ENCODE measurements at places on chromosomes 5 and 9. TPM values are rescaled to one million over a fixed set of nuclear protein-coding genes. Genes with fewer than 3 reads are reported as not detected.

DNA sequence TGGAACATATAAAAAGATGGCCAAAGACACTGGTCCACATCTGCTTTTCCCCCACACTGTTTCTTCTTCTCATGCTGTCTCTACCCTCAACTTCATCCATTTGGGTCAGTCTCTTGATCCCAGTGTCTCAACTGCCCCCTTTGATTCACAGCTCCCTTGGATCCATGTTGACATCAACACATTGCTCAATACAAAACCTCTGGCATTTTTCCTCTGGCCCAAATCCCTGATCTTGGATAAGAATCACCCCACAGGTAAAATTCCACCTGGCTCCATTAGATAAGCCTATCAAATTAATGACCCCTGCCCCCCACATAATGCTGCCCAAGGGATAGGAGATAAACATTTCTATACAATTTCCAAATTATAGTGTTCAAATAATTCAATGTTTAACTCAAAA is 229.8 kb downstream of the TLE1 start:
- no peak for DNase-seq

- DNase-seq = no peak
These were observed 37.3 kb upstream of the CTSV start for GRCh38 chr9:97076238-97076637.

- peak; percentile 79 for DNase-seq
These were observed 2.9 kb upstream of the FOXD1 start for GRCh38 chr5:73451224-73452130.

DNA sequence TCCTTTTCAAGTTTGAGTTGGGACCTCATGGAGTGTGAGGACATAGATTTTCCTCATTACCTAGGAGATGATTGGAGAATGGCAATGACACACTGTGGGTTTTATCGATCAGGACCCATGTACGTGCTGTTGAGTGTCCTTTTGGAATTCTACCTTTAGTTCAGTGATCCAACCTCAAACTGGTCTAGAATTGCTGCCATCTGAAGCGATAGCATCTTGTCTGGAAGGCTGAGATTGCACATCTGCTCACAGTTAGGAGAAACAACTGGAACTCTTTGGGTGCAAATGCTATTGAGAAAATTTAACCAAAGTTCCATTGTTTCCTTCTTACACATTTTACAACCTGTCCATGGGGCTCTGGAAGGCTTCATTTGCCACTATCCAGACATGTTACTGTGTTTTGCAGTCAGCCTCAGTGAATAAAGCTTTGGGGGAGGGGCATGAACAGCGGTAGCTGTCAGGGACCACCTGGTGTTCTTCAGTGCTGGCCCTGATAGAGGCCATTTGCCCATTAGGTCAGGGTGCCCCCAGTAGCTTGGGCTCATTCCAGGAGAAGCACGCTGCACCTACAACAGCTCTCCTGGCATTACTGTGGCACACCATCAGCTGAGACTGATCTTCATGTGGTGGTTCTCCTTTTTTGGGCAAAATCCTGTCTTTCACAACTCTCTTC is 123.1 kb downstream of the PDE8B start:
- no peak for DNase-seq

DNA sequence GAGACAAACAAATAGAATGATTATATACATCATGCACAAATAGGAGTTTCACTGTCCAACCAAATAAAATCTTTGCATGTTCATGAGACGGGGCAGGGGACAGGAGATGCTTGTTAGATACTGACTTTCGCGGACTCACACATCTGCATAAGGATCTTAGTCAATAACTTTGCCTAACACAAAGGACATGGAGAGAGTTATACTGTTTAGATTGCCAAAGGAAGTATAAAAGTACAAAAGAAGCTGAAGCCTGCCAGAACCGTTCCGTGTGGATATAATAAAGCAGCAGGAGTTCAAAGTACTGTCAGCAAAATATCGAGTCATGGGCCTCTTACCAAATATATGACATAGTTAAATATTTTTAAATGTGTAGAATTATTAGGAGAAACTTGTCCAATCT is 1148.4 kb downstream of the EFNA5 start:
- DNase-seq = no peak

DNA sequence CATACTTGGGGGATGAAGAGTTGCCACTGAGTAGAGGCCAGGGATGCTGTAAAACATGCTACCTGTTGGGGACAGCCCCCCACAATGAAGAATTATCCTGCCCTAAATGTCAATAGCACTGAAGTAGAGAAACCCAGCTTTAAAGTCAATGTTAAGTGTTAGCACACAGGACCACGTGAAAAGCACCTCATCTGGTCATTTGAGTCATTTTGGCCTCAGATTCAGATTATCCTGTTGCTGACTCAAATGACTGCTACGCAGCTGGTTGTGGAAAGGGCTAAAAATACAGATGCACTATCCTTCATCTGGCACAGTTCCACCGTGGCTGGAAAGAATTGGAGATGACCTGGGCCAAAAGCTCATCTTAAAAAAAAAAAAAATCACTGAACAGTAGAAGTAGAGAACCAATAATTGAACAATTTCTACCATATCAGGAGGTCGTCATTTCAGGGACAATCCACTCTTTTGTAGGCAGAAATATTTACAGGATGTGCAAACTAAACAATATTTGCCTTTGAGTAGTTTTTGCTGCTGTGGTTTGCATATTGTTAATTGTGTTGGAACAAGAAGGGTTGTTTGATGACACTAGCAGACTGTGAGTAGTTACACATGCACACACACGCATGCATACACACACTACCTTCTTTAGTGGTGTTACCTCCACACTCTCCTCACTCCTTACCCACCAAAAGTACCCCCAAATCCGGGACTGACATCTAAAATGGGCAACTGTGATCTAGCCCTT is 195.3 kb upstream of the KLF9 start:
- no peak for DNase-seq

- DNase-seq = no peak
These were observed 17.2 kb upstream of the NFIB start for GRCh38 chr9:14331120-14331519.

GRCh38 chr9:21836437-21837161 is 34.2 kb downstream of the MTAP start:
- DNase-seq = no peak

DNA sequence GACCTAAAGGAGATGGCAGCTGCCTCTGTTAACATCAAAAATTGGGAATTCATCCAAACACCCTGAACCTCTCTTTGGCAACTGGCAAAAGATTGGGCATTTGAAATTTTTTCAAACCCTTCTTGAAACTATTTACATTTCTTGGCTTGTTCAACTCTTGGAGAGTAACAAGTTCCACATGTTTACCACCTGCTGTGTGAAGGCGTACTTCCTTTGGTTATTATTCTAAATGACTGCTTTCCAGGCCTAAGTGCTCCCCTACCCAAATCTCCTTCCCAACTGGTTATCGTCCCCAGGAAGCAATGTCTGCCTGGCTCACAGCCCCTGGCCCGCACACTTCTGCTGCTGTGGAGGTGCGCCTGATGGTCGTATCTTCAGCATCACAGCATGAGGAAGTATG is 422.7 kb downstream of the DMAC1 start:
- no peak for DNase-seq

- no peak for DNase-seq
These were observed 214.8 kb downstream of the AOPEP start for GRCh38 chr9:94941211-94941875.

DNA sequence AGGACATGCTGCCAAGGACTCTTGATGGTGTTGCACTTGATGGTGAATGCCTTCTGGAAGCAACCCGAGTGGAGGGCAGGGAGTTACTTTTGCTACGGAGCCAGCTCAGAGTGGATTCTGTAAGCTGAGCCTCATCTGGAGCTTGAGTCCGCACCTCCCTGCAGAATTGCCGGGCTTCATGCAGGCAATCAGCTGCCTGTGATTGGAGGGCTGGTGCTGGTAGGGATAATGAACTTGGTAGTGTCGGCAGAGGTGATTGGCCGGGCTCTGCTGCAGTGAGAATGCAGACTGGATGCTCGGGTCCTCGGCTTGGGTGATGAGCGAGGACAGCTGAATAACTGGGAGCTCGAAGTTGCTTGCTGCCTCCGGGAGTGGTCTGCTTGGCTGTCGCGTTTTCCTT is 23.1 kb downstream of the SLC25A25 start:
- peak; percentile 75 for DNase-seq

DNA sequence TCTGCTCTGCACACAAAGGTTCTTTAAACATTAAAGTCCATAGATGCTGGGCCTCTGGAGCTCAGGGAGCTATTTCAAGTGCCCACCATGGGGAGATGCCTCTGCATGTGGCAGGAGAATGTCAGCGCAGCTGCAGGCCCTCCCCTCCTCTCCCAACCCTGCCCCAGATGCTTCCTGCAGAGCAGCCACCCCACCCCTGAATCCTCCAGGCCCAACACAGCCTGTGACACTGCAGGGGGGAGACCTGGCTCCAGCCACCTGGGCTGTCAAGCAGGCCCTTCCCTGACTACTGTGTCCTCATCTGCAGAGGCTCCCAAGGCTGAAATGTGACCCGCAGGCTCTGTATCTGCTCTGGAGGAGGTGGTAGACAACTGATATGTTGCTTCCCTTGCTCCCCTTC is 213.9 kb downstream of the GABBR2 start:
- DNase-seq = no peak

- DNase-seq = no peak
These were observed 315.6 kb downstream of the PRR16 start for GRCh38 chr5:120779674-120780073.

GRCh38 chr5:77312413-77312812 is 101.9 kb downstream of the PDE8B start:
- no peak for DNase-seq

GRCh38 chr5:126732716-126733115 is 44.2 kb upstream of the LMNB1 start:
- no peak for DNase-seq

- no peak for DNase-seq
These were observed 18.4 kb upstream of the FOXI1 start for GRCh38 chr5:170087168-170087817.

GRCh38 chr5:24855485-24855884 is 210.7 kb upstream of the CDH10 start:
- no peak for DNase-seq

DNA sequence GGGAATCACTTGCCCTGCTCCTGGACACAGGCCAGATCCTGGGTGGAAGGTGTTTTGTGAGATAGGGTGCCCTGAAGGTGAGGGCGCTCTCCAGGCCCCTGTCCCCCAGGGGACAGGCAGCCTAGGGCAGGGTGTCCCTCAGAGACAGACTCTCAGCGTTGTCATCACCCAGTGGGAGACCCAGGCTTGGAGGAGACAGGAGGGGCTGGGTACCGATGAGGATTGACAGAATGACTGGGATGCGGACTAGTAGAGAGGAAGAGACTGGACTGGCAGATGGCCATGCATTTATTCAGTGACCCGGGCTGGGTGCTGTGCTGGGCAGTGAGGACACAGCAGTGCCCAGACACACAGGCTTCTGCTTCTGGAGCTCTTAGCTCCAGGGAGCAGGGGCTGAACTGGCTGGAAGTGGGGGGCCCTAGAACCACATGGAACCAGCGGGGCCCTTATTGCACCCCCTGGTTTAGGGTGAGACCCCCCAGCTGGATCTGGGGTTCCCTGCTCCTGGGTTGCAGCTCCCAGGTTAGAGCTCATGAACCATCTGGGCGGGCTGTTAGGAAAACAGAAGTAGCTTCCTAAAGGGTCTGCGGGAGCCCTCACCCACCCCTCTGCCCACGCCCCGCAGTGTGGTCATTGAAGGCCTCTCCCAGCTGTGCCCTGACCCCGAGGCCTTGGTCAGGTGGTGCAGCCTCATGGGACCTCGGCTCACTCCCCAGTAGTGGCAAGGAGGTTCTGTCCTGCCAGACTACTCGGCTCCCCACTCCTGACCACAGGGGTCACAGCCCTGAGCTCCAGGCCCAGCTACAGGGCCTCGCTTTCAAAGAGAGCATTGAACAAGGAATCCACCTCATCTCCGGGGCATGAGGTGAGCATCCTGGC is 116.7 kb upstream of the LMX1B start:
- DNase-seq = no peak

DNA sequence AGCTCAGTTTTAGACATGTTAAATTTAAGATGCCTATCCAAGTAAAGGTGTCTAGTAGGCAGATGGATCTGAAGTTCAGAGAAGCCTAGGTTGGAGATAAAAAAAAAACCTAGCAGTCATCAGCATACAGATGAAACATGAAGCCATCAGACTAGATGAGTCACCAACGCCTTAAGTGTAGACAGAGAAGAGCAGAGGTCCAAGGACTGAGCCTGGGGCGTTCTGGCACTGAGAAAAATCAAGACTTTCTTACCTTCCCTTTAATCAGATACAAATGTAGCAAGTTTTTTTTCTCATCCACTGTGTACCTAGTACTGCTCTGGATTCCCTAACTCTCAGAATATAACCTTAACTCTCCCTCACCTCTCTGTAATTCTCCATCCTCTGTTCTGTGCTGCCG is 97.3 kb downstream of the SIL1 start:
- no peak for DNase-seq

GRCh38 chr5:59190746-59191145 is 607.9 kb downstream of the RAB3C start:
- DNase-seq = no peak

DNA sequence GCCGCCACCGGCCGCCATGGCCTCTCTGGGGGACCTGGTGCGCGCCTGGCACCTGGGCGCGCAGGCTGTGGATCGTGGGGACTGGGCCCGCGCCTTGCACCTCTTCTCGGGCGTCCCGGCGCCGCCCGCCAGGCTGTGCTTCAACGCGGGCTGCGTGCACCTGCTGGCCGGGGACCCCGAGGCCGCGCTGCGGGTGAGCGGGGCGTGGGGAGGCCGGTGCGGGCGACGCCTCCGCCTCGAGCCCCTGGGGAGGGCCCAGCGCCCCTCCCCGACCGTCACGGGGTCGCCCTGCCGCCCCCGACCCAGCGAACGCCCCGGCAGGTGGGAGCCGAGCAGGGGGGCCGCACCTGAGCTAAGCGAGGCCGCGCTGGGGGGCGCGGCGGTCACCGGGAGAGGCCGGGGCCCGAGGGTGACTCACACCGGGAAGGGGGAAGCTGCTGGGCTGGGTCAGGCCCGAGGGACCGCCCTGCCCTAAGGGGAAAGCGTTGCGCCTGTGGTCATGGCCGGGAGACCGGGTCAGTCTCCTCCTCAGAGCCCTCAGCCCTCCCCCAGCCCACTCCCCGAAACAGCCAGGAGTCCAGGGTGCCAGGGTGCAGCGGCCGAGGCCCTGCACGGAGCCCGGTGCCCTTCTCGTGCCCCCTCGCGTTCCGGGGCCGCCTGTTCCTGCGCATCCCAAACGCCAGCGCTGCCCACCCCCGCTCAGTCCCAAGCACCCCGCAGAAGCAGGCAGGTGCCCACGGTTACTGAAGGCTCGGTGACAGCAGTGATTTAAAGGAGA is 510 bp downstream of the NOXA1 start:
- DNase-seq = peak; percentile 46

DNA sequence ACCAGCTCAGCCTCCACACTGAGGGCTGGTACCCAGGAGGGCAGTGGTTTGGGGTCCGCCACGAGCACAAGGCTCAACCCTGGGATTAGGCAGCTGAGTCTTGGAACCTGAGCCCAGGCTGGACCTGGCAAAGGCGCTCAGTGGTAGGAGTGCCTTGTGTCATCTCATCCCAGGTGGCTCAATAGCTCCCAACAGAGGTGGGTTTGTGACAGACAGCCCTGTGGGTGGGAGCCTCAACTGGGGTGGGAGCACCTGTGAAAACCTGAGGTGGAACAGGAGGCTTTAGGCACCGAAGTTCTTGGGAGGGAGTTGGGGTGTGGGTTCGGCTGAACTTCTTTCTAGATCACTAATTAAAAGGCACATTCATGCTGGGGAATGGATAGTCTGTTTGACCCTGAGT is 35.2 kb upstream of the SMU1 start:
- DNase-seq = no peak

Gene TRMT10B
- total RNA-seq = 2.9 TPM

Gene ABO
- 1.7 TPM for total RNA-seq

Gene HTR1A
- total RNA-seq = not detected

Gene PCDHA1
- total RNA-seq = not detected

Gene SPATA31A3
- not detected for total RNA-seq

Gene IFNA13
- total RNA-seq = not detected

Gene TAF11L10
- total RNA-seq = not detected

Gene INSL4
- total RNA-seq = not detected

Gene CCDC69
- 178 TPM for total RNA-seq

Gene SLC34A3
- not detected for total RNA-seq
